WTC11 (cell line): ENCODE measurements at places on chromosomes 13 and 19. TPM values are rescaled to one million over a fixed set of nuclear protein-coding genes. Genes with fewer than 3 reads are reported as not detected.

The RASIP1 gene
- 4.4 to 5.4 TPM (median 5.2 TPM) in 3 replicates for total RNA-seq

The ADGRE1 gene
- total RNA-seq = not detected in 3 replicates

The C13orf42 gene
- 6.3 to 8.2 TPM (median 7.0 TPM) in 3 replicates for total RNA-seq

The SCEL gene
- total RNA-seq = 0.11 TPM in 1 of 3 replicates, not detected in the others

The C19orf67 gene
- 0.35 to 0.87 TPM (median 0.41 TPM) in 3 replicates for total RNA-seq

The ZNF540 gene
- total RNA-seq = 0.07 to 0.53 TPM (median 0.28 TPM) in 3 replicates

- DNase-seq = no peak
Observed at GRCh38 chr13:38662362-38662761, 24.5 kb upstream of the FREM2 start.

GRCh38 chr19:55251341-55252081 is 7.3 kb downstream of the PPP6R1 start:
- no peak for DNase-seq

DNA sequence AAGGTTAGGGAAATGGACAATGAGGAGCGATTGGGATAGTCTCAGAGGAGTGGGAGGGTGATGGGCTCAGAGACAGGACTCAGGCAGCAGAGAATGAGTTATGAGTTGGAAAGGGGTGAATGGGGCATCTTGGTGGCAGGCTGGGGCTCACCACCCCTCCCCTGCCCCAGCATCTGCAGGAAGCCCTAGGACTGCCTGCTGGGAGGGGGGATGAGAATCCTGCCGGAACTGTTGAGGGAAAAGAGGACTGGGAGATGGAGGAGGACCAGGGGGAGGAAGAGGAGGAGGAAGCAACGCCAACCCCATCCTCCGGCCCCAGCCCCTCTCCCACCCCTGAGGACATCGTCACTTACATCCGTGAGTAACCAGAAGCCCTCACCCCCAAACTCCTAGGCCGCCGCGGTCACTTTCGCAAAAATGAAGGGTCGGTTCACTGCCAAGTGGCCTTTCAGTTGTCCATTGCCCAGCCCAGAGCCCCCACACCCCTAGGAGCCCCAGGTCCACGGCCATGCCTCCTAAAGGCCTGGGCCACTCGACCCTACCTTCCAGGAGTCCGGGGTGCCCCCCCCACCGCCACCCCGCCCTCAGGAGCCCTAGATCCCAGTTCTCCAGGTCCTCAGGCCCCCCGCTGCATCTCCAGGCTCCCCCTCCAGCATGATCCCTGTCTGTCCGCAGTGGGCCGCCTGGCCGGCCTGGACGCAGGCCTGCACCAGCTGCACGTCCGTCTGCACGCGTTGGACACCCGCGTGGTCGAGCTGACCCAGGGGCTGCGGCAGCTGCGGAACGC is 764 bp downstream of the CLEC11A start:
- no peak for DNase-seq

- DNase-seq = no peak
Observed at GRCh38 chr19:33248954-33249613, 23.4 kb upstream of the SLC7A10 start.

DNA sequence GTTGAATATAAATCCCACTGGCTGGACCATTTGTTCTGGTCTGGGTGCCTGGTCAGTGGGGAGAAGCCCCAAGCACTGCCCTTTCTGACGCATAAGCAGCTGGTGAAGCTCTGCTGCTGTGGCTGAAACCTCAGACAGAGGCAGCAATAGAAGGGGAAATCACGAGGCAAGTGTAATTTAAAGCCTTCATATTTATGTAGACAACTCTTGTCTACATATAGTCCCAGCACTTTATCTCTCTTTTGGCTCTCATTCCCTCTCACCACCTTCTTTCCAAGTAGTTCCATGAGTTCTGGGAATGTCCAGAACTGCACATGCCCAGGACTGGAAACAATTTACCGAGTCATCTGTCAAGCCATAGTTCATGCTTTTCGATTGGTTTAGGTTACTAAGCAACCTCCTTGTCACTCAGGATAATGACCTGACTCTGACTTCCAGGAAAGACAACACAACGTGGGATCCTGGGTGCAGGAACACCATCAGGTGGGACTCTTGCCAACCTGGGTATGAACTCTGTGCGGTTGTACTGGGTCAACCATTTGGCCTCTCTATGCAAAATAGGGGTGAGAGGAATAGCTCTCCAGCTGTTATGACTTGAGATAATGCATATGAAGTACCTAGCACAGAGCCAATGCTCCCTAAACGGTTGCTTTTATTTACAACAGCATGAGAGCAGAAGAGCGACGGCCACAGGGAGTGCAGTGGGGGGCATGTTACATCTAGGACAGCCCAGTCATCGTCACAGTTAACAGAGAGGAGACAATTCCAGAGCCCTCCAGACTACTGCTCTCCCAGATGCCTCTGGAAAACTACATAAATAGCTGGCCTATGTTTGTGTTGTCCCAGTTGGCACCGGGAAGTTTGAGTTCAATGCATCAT is 321.9 kb downstream of the FOXO1 start:
- no peak for DNase-seq

DNA sequence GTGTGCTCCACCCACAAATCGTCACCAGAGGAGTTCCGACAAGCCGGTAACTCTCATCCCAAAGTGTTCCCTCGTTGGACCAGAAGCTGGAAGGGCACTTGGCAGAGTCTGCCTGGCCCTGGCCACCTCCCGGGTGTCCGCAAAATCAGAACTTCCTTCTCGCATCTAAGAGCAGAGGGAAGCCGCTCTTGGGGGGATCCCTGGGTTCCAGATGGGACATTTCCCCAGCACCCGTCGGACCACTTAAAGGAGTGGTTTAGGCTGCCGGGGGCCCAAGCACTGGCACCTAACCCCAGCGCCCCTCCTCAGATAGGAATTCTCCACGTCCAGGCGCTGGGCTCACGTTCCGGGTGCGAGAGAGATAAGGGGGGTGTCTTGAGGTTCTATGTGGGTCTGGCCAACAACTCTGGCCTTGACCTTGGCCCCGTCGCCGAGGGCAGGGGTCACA is 857 bp upstream of the MAP2K7 start:
- no peak for DNase-seq

DNA sequence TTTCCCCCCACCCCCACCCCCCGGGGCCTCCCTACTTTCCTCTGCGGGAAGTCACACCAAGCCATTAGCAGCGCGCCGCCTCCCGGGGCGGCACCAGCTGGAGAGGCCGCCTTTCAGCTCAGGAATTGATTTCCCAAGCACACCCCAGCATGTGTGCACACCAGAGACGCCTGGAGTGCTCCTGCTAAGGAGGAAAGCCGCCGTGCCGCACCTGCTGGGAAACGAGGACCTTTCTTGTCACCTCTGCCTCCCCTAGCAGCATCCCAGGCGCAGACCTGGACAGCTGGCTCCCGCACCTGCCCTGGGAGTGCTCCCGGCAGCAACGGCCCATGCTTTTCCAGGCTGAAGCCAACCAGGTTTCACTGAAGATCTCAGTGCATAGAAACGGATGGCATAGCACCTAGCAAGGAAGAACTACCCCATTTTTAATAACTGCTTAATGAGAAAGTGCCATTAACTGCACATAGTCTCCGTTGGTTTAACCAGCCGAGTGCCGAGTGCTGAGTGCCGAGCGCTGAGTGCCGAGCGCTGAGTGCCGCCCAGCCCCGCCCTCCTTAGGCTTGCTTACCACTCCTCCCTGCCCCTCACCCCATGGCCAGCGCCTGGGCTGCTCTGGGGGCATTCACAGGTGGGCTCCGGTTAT is 165.0 kb downstream of the USP12 start:
- DNase-seq = peak; percentile 42
